ENCODE measurements at places on chromosomes 5 and 9.

- no peak for DNase-seq
These were observed 145.3 kb downstream of the MLLT3 start for GRCh38 chr9:20476912-20477521.

GRCh38 chr5:178308541-178309092 is 76.0 kb upstream of the PHYKPL start:
- DNase-seq, result no peak

DNA sequence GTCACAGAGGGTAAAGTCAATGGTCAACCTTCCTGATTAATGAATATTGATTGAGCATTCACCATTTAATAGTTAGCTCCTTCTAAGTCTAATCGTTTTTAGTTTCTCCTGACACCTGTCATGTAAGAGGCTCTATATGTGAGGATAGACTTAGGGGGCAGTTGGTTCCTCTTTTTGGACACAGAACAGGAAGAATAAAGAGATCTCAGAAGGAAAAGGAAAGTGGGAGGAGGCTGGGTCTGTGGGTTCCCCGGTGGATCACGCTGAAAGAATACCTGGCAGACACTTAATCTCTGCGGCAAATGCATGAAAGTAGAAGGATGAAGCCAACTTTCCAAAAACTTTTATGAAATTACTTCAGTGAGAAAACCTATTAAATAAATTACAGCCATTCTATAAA is 98.4 kb downstream of the PDE4D start:
- DNase-seq, result no peak

DNA sequence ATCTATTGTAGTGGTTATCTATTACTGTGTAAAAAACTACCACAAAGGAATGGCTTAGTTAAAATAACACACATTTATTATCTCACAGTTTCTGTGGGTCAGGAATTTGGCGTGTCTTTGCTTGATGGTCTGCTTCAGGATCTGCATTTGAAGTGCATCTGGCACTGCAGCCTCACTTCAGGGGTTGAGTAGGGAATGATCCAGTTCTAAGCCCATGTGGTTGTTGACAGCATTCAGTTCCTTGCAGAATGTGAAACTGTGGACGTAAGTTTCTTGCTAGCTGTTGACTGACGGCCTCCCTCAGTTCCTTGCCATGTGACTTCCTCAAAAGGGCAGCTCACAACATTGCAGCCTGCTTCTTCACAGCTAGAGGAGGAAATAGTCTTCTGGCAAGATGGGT is 2.1 kb upstream of the OGN start:
- no peak for DNase-seq

GRCh38 chr9:85349046-85349445 is 392.7 kb downstream of the AGTPBP1 start:
- DNase-seq, result no peak

DNA sequence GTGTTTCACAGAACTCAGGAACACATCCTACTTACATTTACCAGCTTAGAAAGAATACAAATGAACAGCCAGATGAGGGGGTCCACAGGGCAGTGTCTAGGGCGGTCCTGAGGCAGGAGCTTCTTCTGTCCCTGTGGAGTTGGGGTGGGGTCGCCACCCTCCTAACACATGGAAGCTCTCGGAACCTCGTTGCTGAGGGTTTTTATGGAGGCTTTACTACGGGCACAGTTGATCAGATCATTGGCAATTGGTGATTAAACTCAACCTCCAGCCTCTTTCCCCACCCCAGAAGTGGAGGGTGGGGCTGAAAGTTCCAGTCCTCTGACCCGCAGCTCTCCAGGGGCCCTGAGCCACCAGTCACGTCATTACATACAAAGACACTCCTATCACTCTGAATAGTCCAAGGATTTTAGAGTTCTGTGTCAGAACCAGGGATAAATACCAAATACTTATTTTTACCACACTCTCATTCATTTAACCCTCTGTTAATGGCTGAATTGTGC is 156.9 kb downstream of the COL23A1 start:
- DNase-seq, result no peak

GRCh38 chr5:146419696-146420095 is 27.4 kb upstream of the TCERG1 start:
- no peak for DNase-seq

DNA sequence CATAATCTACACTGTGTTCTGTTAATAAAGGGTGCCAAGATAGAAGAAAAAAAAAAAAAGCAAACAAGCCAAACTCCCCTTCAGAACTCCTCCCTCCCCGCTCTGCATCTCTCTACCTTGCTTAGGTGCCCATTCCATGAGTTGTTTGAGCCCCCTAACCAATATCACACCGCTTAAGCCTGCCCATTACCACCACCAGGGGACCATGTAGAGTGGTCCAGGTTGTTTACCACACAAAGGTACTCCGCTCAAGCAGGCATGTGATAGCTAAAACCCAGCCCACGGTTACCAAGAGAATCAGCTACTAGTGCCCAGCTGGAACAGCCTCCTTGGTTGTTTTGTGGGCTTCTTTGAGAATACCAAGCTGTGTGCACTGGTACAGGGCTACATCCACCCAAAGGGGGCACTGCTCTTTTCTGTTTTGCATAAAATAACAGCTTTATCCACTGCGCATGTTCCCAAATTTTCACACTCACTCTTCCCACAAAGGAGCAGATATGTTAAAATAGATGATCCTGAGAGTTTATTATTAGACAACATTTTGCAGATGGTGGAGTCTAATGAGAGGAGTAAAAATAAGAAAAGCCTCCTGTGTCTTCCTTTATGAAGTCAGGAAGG is 304.1 kb downstream of the DEPDC1B start:
- no peak for DNase-seq

- no peak for DNase-seq
These were observed 157.1 kb downstream of the ZNF462 start for GRCh38 chr9:107020040-107020530.

DNA sequence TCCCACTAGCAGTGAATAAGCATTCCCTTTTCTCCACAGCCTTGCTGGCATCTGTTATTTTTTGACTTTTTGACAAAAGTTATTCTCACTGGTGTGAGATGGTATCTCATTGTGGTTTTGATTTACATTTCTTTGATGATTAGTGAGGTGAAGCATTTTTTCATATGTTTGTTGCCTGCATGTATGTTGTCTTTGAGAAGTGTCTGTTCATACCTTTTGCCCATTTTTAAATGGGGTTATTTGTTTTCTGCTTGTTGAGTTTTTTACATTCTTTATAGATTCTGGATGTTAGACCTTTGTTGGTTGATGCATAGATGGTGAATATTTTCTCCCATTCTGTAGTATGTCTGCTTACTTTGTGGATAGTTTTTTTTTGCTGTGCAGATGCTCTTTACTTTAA is 171.7 kb downstream of the SREK1 start:
- no peak for DNase-seq

DNA sequence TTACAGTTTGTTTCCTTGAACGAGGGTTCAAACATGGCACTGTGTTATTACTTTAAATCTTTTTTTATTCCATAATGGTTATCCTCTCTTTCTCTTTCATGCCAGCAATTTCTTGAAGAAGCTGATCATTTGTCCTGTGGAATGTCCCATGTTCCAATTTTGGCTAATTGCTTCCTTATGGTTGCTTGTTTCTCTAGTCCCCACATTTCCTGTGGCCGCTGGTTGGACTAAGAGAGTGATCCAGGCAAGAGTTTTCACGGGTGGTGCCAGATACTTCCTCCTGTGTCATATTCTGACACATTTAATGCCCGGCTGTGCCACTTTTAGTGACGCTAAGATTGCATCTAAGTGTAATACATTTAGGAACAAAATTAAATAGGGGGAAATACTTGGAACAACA is 83.8 kb upstream of the FAM169A start:
- DNase-seq, result no peak

DNA sequence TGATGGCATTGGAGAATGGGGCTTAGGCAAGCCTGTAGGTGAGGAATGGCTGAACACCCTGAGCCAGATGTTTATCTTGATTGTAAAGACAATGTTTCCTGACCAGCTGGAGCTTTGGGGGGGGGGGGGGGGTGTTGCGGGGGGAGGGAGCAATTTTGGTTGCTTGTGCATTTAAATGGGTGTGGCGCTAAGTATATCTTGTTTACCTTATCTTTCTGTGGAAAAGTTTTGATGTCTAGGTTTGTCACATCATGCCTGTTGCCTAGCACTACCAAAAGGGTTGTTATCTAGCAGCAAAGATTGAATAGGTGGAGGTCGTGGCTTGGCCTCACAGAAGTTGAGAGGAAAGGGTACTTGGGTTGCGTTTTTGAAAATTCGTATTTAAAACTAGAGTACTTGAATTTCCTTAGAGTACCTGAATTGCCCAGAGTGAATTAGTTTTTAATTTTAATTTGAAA is 1.3 kb downstream of the SMAD5 start:
- DNase-seq, result no peak

DNA sequence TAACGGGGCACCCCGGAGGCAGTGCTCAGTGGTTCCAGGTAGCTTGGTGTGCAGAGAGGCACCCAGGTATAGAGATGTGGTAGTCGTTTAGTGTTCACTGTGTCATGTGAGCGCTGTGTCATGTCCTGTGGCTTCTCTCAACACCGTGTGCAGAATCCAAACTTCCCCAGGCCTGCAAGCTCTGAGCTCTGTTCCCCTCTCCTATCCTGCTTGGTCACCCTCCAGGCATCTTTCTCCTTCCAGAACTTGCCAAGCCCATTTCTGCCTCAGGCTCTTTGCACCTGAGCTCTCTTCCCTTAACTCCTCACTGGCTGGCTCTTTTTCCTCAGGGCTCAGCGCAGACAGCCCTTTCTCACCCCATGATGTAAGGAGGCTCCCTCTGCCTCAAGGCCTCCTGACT is 64.8 kb downstream of the CARTPT start:
- DNase-seq, result no peak

DNA sequence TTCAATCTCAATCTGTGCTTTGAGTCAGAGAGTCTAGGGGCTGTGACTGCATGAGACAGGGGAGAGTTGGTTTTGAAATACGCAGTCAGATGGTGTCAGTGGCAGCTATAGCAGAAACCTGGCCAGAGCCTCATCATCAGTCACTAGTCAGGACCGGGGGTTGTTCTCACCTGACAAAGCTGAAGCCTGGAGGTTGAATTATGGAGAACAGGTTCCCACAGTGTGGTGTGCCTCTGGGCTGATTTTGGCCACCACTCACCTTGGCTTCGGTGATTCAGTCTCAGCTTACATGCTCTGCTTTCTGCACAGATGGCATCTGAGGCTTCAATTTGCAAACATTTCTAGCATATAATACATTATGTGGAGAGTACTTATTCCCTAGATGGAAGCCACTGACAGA is 387.3 kb downstream of the YTHDC2 start:
- DNase-seq, result no peak

- no peak for DNase-seq
These were observed 30.9 kb downstream of the ANGPTL2 start for GRCh38 chr9:127091526-127091925.

DNA sequence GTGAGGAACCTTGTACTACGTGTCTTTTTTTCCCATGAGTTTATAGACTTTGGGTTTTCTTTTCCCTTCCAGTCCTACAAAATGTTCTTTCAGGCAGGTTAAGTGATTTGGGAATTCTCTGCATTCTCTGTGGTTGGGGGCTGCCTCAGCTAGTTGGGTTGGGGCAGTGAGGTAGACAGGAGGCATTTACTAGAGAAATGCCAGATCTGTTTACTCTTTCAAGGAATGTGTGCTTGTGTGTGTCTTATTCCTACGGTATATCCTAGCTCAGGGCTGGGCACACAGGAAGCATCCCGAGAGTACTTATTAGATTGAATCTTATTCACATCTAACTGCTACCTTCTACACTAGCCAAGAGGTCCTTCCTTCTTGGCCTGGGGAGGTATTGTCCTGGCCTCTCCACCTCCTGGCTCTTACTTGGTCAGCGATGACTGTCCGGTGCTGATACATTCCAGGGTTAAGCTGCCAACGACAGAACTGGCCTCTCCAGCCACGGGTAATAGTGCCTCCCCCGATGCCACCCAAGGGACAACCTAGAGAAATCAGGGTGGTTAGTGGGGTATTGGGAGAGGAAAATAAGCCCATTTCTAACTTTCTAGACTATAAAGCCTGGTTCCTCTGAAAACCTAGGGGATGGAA is 5.0 kb downstream of the GBA2 start:
- DNase-seq, result no peak

- DNase-seq, result no peak
These were observed 37.5 kb downstream of the MAMDC2 start for GRCh38 chr9:70081120-70081495.

- no peak for DNase-seq
These were observed 135.5 kb upstream of the KLF9 start for GRCh38 chr9:70549926-70550325.

DNA sequence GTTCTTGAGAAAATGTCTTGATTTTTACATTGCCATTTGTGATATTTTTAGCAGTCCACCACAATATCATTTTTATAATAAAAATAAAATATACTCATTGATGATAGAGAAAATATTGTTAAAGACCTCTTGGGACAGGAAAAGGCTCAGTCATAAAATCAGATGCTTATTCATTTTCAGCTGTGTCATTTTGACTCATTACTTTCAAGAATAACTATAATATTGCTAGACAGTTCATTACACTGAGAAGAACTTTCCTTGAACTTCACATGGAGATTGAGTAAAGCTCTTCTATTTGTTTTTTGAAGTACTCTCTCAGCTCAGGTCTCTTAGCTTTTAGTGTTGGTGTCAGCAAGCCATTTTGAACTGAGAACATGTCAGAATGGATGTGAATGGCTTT is 8.5 kb upstream of the MEIKIN start:
- no peak for DNase-seq

DNA sequence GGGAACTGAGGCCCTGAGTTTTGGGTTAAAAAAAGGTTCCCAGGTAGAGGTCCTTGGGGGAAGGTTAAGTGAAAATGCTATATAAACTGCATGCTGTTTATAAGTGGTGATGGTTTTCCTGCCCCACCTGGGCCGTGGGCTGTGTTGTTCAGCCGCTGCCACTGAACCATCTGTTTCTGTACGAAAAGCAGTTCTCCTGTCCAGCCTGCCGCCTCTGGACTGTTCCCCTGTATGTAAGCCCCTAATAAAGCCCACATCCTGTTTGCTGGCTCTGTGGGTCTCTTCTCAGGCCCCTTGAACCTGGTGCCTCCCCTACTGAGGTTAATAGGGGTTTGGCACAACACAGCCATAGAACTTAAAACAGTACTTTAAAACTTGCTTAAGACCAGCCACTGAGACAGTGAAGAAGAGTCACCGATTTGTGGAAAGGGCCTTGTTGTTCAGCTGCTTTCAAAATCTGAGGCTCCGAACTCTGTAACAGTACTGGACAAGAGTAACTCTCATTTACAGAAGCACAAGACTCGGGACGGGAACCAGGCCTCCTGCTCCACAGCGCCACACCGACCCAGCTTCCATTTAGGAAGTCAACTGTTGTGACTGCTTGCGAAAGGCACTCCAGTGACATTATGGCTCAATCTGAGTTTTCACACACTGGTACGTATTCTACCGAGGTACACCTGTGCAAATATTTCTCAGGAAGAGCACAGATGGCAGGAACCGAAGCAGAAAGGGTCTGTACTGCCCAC is 192.5 kb downstream of the CDK5RAP2 start:
- no peak for DNase-seq

- DNase-seq, result no peak
These were observed 792.2 kb upstream of the CDH9 start for GRCh38 chr5:27830546-27830945.

GRCh38 chr9:128818839-128819715 is 777 bp downstream of the ENDOG start:
- no peak for DNase-seq

GRCh38 chr5:66710557-66711088 is 114.4 kb downstream of the MAST4 start:
- no peak for DNase-seq

GRCh38 chr5:23035555-23036090 is 182.5 kb upstream of the CDH12 start:
- no peak for DNase-seq

- no peak for DNase-seq
These were observed 37.0 kb downstream of the DMRTA1 start for GRCh38 chr9:22483528-22484070.

- no peak for DNase-seq
These were observed 20.7 kb upstream of the IL33 start for GRCh38 chr9:6194934-6195333.

All from activated CD4-positive, alpha-beta T cell treated with anti-CD3 and anti-CD28 coated beads, Interleukin-2, amount 50 U/mL, for 24 hours (primary cell).